CD4-positive, alpha-beta memory T cell (primary cell): ENCODE measurements at places on chromosomes 2 and 18. TPM values are rescaled to one million over a fixed set of nuclear protein-coding genes. Genes with fewer than 3 reads are reported as not detected.

The BIRC6 gene
- 149 TPM for total RNA-seq

The TMEM37 gene
- total RNA-seq: not detected

The INPP5D gene
- 127 TPM for total RNA-seq

GRCh38 chr18:28831476-28831875, 654.5 kb upstream of the CDH2 start:
- no peaks in the 10 kb centered on the region for H3K36me3 ChIP-seq
- no peaks in the 10 kb centered on the region for H3K27me3 ChIP-seq

GRCh38 chr2:178193823-178194599, at the start of gene OSBPL6:
OSBPL6 (plus strand) TSS chr2:178194512; CDS start chr2:178306185, 111,673 bp downstream.
- H3K4me1 ChIP-seq: peaks cover 12% of the 10 kb centered on the region
- no peak within 1 kb of the TSS for H3K27ac ChIP-seq
- DNase-seq: peak; percentile 67
- H3K36me3 ChIP-seq: no peaks in the 10 kb centered on the region

DNA sequence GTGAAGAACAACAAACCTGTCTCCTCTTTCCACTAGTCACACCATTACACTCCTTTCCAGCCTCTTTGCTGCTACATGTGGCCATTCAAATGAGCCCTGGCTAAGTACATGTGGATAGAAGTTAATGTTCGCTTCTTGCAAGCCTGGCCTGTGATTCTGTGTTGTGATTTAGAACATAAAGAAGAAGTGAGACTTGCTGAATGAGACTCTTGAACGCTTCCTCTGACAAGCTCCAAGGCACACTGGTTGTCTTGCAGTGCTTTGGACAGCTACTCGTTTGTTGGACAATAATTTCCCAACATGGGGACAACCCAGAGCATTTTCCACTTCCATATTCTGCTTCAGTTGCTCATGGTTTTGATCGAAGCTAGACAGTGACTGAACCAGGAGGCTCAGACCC, 57.3 kb downstream of the CCDC74A start:
- no peaks in the 10 kb centered on the region for H3K4me1 ChIP-seq
- H3K27ac ChIP-seq: no peak overlapping the region
- no peaks in the 10 kb centered on the region for H3K27me3 ChIP-seq
- H3K36me3 ChIP-seq: no peaks in the 10 kb centered on the region

DNA sequence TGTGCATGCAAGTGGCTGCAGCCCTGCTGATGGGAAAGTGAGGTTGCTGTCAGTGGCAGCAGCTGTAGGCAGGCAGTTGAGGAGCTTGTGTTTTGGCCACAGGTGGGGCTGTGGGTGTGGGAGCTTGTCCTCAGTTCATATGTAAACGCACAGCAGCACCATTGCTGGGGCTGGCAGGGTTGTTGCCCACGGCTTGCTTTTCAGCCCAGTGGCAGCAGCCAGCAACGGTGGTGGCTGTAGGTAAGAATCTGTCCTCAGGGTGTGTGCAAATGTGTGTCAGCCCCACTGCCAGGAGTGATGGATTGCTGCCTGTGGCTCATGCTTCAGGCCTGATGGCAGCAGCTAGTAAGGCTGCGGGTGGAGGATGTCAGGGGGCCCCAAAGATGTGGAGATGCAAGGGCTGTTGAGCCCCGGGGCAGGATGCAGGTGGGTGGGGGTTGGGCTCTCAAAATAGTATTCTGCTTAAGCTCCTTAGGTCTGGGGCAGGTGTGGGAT, 141.3 kb upstream of the THUMPD2 start:
- no peak for DNase-seq
- H3K27ac ChIP-seq: no peak overlapping the region
- H3K4me3 ChIP-seq: no peak overlapping the region
- no peaks in the 10 kb centered on the region for H3K36me3 ChIP-seq
- H3K4me1 ChIP-seq: no peaks in the 10 kb centered on the region
